M059J (cell line): ENCODE measurements at places on chromosomes 4 and X. TPM values are rescaled to one million over a fixed set of nuclear protein-coding genes. Genes with fewer than 3 reads are reported as not detected.
A peak's percentile ranks its signal among the peaks of the same experiment; 100 is the strongest.

KLHL13 gene
- 4.2 and 4.6 TPM in 2 replicates for total RNA-seq

SHROOM3 gene
- 12.9 and 15.7 TPM in 2 replicates for total RNA-seq

- DNase-seq: peak; percentile 18
Measured at GRCh38 chrX:107715331-107716117, 60.1 kb downstream of the TSC22D3 start.

DNA sequence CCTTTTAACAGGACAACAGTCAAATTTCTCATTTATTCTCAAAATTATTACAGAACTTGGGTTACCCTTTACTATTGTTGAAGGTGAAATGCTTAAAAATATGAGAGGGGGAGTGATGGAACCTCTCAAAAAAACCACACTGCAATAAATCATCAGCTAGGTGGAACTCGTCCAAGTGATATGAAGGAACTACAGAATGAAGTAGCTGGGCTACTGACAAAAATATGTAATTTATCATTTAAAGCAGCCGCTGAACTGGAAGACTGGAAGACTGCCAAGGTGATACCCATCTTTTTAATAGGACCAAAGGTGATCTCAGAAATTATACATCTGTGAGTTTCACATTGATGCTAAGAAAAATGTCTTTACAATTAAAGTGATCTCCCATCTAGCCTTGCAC is 597.7 kb upstream of the TENM3 start:
- peak; percentile 10 for DNase-seq

WNK3 gene
- 3.1 and 3.6 TPM in 2 replicates for total RNA-seq

IDUA gene
- total RNA-seq: 3.4 and 11.9 TPM in 2 replicates

SGMS2 gene
- total RNA-seq: 24.7 and 27.1 TPM in 2 replicates

DNA sequence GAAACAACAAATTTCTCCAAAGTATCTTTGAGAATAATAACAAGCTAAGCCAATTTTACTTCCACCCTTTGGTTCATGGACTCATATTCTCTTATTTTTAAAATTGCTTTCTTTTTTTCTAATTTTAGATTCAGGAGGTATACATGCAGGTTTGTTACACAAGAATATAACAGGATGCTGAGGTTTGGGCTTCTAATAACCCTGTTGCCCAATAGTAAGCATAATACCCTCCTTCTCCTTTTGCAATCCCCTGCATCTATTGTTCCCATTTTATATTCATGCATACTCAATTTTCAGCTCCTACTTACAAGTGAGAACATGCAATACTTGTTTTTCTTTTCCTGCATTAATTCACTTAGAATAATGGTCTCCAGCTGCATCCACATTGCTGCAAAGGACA is 202.3 kb upstream of the FSTL5 start:
- DNase-seq: no peak

DNA sequence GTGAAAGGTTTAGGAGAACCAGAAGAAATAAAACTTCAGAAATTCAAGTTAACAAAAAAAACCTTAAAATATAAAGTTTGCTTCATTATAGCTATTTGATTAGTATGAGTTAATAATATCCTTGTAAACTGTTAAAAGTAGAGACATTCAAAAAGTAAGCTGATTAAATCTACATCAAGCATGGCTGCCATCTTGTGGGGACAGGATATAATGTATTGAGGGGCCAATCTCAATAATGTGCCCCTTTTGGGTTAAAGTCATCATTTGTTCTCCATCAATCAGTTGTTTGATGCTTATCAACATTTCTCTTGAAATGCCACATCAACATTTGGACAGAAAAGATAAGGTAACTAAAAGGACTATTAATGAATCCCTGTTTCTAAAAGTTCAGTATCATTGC is 4.6 kb upstream of the GRID2 start:
- DNase-seq: no peak

ADH1B gene
- total RNA-seq: not detected in 2 replicates

DNA sequence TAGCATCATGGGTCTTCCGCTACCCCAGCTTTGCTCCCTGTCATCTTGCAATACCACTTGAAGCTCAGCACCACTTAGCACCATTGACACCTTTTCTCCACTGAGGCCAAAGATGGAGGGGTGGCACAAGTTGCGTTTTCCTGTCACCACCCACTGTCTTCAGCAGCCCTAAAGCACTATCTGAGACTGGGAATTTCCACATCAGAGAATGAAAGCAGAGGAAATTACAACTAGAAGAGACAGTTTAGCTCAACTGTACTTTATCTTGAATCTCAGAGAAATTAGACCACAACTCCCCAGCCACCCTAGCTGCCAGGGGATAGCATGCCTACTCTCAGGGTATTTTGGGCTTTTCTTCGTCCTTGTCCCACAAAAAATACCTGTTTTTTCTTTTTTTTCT is 111.0 kb downstream of the DDIT4L start:
- no peak for DNase-seq
